ENCODE measurements at places on chromosomes 4 and X. TPM values are rescaled to one million over a fixed set of nuclear protein-coding genes. Genes with fewer than 3 reads are reported as not detected.

DNA sequence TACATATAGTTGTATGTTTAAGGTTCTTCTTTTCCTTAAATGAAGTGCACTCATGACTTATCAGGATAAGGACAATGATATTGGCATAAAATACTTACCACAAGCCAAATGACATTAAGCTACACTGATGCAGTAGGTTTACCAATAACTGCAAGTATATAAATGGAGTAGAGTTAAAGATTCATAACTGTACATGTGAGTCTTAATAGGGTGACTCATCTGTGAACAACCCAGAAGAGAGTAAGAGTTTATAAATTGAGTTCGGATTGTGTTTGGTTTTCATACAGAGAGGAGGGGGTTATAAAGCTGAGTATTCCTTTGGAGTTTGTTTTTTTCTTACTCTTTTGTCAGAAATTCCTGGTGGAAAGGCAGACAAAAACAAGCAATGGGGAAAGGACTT lies 144.8 kb downstream of the TLL1 start:
- DNase-seq, result no peak

DNA sequence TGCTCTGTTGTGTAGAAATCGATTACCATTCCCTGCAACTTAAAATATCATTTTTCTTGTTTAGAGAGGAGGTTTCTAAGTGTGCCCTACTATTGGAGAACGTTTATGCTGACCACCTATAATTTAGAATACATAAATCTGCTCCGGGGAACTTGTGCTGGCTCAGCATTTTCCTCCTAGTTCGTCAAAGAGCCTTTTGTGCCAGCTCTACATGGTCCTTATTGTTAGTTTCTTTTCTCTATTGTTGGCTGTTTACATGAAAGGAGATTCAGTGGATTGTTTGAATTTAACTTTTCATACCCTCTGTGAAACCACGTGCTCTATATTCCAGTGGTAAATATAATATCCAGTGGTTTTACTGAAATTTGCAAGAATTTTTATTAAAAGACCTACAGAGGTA lies 53.4 kb upstream of the ATP8A1 start:
- DNase-seq, result no peak

DNA sequence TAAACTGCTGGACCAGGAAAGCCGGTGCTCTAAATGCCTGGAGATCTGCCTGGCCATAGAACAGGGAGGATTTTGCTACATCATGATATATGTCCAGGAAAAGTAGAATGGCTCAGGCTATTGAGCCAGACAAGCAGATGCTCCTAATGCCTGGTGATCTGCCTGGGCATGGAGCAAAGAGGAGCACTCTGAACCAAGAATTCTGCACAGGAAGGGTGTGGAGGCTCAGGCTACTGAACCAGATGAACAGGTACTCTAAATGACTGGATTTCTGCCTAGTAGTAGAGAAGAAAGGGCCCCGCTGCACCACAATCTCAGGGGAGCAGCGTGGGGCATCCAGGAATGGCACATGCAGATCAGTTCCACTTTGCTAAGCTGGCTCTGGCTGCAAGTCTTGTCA lies 607.9 kb downstream of the ANKRD50 start:
- no peak for DNase-seq

GRCh38 chrX:24676403-24677024 lies 17.2 kb upstream of the POLA1 start:
- DNase-seq, result no peak

DNA sequence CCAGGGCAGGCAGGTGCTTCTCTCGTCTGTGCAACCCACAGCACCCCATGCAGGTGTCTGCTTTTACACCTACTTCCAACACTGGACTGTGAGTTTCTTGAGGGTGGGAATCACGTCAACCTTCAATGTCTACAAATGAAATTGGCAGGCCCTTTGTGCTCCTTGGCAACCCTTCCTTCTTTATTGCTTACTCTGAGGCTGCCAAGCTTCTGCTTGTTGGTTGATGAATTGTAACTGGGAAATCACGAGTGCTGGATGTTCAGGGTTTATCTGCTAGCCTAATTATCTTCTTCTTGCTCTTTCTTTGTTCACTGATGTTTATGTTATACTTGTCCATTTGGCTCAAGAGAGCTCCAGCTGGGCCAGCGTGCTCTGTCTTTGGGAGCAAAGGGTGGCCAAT lies 2.5 kb upstream of the DGAT2L6 start:
- no peak for DNase-seq

DNA sequence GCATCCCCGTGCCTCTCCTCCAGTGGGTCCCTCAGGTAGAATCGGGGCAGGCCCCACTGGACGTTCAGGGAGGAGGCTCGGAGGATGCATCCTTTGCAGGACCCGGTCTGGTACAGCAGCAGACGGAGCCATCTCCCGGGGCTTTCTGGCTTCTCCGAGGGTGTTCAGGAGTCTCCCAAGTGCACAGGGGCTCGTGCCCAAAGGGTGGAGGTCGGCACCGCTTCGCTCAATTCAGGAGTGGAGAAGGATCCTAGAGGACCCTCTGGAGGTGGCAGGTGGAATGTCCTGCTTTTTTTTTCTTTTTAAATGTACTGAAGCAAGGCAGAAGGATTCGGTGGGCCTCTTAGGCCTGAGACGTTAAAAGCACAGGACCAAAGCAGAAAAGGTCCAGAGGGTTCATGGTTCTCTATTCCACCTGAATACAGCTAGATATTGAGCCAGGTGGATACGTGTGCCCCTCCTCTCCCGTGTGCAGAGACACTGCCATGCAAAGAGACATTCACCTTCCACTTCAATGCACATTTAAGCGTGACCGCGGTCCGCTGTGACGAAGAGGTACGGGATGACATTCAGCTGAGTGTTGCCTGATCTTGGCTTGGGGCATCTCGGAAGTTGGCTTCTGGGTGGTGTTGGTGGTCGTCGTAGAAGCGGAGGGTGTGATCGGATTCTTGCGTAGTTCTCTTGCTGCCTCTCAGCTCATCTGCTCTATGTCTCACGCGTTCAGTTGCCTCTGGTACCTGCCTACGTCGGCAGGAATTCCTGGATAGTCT lies 281.2 kb upstream of the AGTR2 start:
- DNase-seq, result no peak

DNA sequence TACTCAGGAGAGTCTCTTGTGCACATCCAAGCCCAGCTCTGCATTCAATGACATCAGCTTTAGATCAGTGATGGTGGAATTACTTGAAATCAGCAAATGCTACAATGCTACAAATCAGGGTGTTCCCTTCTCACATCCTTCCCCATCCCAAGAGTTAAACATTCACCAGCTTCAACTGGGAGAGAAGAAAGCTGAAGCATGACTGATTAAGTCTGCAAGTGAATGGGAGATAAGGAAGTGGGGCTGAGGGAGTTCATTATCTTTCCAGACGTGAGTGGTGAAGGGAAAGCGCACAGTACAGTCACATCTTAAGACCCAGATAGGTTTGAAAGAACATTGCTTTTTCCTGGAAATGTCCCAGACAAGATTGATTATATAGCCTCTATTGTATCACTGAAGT lies 26.2 kb upstream of the MAP9 start:
- no peak for DNase-seq

DNA sequence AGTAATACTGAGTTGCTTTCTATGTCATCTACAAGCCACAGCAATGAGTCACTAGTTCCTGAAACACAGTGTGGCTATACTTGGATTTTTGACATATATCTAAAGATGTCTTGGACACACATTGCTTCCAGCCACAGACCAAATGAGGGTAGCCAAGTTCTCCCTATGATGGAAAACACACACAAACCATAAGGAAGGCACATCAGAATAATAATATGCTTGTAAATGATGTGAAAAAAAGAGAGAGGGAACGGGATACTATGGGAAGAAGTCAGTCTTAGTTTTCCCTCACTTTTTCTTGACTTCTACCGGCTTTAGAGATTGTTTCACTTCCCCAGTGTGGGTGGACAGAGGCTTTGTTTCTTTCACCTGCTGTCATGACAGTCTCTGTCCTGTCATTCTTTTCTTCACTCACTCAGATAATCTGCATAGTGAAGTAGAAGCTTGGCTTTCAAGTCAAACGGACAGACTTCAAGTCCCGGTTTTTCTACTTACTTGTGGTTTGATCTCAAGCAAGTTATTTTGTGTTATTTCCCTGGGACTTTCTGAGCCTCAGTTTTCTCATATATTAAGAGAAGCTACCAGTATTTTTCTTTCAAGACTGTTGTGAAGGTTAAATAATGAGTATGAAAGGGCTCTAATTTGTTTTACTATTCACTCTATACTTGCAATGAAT lies 34.7 kb downstream of the P2RY10 start:
- peak; percentile 0 for DNase-seq

DNA sequence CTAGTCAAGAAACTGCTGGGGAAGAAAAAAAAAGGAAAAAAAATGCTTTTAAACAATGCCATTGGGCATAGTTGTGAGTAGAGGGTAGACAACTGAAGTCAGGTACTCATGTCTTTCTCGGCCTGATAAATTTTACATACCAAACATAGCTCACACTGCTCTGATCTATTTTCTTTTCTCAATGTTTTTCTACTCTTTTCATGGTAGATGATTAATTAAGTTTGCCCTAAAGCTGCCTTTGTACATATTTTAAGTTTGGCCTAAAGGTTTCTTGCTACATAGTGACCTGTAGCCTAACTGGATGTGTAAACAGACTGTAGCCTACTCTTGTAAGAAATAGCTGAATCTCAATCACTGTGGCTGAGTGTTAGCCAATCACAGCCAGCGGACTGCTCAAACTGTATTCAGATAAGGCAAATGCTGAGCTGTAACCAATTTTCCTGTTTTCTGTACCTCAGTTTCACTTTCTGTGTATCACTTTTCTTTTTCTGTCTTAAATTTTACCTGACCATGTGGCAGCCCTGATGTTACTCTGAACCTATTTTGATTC lies 121.0 kb downstream of the PCDH10 start:
- peak; percentile 1 for DNase-seq

GRCh38 chrX:17009856-17010625 lies 63.6 kb downstream of the REPS2 start:
- no peak for DNase-seq

- no peak for DNase-seq
Measured at GRCh38 chrX:76398970-76399369, 28.5 kb upstream of the MAGEE1 start.

DNA sequence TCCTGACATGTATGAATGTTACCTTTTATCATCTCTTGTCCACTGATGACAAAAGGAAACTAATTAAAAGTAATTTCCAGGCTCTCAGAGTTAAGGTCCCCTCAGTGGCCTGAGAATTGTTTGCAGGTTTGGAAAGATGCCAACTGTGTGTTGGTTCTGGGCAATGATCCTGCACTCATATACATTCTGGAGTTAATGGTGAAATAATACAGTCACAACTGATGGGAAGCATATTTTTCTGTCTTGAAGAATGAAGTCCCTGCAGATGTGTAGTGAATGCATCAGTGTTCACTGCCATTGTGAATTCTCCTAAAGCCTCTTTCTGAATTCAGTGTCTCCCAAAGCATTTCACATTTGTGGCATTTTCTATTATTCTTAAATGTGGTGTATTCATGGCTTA lies 238.1 kb upstream of the PPP1R2C start:
- no peak for DNase-seq

GRCh38 chr4:76952071-76952470 lies 2.5 kb downstream of the SEPTIN11 start:
- DNase-seq, result peak; percentile 43

DNA sequence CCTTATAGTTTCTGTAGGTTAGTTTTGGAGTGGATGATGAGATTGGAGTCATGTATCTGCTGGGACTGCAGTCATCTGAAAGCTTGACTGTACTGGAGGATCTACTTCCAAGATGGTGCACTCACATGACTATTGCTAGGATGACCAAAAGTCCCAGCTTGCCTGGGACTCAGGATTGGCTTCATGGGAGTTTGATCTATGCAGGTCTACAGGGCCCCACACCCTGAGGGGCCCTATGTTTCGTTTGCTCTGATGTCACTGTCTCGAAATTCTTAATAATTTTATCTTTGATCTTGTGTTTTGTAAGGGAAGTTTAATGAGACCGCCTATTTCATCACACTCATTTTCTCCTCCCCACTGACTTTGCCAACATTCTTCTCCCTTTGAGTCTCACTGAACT lies at the start of gene SMIM9:
Gene SMIM9, minus strand, starts transcription at position 101 of the 400 bp plus-strand sequence. CDS start 3,806 bp downstream, outside the sequence.
- DNase-seq, result no peak

The LIMCH1 gene
- 8.4 TPM for total RNA-seq

The MAOA gene
- total RNA-seq, result 2.6 TPM

The DSPP gene
- not detected for total RNA-seq

The RNF128 gene
- 0.43 TPM for total RNA-seq

The FAM149A gene
- total RNA-seq, result 0.64 TPM

The NEXMIF gene
- not detected for total RNA-seq

The GPR82 gene
- under 0.01 TPM for total RNA-seq

The ZBTB33 gene
- 12.9 TPM for total RNA-seq

Data from fibroblast of villous mesenchyme (primary cell).